SJCRH30 (cell line): ENCODE measurements at places on chromosomes 4 and X. TPM values are rescaled to one million over a fixed set of nuclear protein-coding genes. Genes with fewer than 3 reads are reported as not detected.

GRCh38 chr4:169105620-169106019 lies 95.6 kb upstream of the CBR4 start:
- no peak for DNase-seq

GRCh38 chr4:134089885-134090284 lies 111.7 kb downstream of the PABPC4L start:
- no peak for DNase-seq

The BMX gene
- 0.05 and 0.08 TPM in 2 replicates for total RNA-seq

- no peak for DNase-seq
Measured at GRCh38 chr4:32022071-32022470, 1301.9 kb downstream of the PCDH7 start.

The AMOT gene
- 42.7 and 43.2 TPM in 2 replicates for total RNA-seq

The CDKL5 gene
- total RNA-seq: 4.5 and 5.4 TPM in 2 replicates

The SYN1 gene
- 0.04 and 0.33 TPM in 2 replicates for total RNA-seq

The HSFX3 gene
- not detected in 2 replicates for total RNA-seq

DNA sequence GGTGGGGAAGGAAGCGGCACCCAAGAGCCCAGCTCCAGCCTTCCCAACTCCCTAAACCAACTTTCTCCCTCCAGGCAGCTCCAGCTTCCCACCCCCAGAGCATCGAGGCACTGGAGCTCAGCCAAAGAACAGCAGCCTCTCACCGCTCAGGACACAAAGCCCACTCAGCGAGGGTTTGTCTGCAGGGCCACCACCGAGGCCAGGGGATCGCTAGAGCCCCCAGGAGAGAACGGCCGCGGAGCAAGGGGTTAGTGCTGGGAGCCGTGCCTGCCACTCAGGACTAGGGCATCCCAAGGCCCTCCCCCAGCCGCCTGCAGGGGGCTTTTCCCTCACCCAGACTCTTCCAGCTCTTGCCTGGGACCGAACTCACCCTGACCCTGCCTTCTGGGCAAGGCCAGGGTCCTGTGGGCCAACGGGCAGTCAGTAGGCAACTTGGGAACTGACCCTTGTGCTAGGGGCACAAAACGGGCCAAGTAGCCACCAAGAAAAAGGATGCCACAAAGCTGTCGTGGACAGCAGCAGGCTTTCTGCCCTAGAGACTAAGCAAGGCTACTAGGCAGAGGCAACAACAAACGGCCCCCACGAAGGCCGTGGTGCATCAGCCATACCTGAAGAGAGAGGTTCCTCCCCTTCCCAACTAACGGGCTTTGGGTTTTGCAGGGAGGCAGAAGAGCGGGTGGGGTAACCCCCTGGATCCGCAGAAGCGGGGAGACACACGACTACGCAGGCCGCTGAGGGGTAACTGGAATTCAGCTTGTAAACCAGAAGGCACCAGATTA lies 2.3 kb downstream of the HCFC1 start:
- DNase-seq: no peak

- DNase-seq: peak; percentile 32
Measured at GRCh38 chrX:9940421-9940820, 26.7 kb upstream of the CLDN34 start.

DNA sequence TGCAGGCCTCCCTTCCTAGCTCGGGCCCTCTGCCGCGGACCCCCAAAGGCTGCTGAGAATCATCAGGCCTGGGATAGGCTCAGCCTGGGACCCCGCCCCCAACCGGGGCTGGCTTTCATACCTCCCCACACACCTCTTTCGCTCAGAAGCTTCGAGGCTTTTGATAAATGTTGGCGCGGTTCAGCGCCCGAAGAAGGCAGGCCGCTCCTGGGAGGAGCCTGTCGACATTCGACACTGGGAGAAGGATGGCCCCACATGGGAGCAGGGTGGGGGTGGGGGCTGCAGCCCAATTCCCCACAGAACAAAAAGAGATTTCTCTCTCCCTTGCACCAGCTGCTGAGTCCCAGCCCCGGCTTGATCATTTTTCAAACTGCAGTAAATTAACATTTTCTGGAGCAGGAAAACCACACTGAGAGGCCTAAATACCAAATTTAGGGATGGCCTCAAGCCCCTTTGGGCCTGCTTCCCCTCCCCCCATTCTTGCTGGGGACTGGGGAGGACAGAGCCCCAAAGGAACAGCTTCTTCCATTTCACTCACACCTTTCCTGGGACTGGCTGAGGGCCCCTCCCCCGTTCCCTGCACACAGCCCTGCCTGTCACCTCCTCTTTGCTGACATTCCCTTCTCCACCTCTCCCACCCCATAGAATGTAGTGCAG lies 112.9 kb upstream of the PJA1 start:
- DNase-seq: peak; percentile 66

GRCh38 chrX:37926700-37927099 lies 79.3 kb upstream of the DYNLT3 start:
- no peak for DNase-seq

- DNase-seq: peak; percentile 94
Measured at GRCh38 chr4:123587983-123588494, 191.4 kb downstream of the SPRY1 start.

DNA sequence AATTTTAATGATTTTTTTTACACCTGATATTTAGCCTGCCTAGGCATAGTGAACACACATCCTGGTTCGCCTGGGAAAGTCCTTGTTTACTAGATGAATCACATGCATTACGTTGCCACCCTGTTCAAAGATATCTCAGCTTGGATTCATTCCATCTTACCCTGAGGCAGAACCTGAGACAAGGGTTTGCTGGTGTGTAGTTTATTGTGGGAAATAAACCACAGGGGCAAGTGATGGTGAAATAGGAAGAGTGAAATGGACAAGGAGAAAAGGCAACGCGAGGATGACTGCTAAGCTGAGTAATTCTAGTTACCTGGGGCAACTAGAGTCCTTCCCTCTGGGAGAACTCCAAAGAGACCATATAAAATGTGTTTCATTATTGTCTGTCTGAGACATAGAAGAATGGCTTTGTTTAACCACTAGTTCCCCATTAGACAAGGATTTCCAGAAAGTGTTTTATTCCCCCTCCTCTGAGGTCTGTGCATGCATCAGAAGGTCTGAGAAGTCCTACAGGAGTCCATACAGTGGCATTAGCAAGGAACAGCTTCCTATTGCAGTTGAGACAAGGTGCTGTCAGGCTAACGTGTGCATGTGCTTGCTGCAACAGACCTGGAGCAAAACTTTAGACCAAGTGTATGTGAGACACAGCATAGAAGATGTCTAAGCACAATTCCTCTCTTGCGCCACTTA lies 797.3 kb upstream of the FRG1 start:
- DNase-seq: no peak

GRCh38 chrX:40154250-40154852 lies 56.6 kb upstream of the BCOR start:
- DNase-seq: peak; percentile 68

DNA sequence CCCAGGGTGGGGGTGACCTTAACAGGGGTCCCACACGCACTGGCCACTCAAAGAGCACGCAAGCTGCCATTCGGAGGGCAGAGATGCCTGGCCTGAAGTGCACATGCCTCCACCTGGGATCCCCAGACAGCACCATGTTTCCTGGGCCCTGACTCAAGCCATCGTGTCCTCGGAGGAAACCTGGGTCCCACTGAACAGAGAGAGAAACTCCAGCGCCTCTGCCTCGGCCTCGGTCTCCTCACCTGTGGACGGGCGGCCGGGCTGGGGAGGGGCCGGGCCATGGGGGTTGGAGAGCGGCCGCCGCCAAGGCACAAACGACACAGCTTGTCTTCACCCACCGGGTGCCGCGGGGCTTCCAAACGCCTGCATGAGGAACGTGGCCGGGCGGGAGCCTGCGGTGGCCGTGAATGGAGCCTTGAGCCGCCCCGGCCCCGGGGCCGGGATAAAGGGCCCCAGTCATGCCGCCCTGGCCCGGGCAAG lies 30.0 kb upstream of the FGFR3 start:
- no peak for DNase-seq

GRCh38 chr4:25033526-25033925 lies 2.8 kb upstream of the LGI2 start:
- no peak for DNase-seq

DNA sequence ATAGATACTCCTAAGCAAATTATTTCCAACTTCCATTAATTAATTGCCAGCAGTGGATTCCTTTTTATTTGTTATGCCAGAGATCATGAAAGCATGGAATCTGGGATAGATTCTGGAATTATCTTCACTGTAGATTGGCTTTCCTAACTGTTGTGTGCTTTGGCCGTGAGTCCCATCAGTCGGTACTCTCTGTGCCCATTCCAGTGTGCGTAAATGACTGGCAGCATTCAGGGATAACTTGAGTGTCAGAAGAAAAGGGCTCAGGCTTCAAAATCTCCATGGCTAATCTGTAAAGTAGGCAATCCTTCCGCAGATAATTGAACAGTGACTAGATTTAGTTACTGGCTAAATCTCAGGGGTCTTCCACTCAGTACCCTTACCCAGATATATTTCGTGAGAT lies 76.8 kb upstream of the TMEM164 start:
- DNase-seq: no peak

GRCh38 chr4:73103799-73104503 lies 34.4 kb upstream of the COX18 start:
- no peak for DNase-seq

DNA sequence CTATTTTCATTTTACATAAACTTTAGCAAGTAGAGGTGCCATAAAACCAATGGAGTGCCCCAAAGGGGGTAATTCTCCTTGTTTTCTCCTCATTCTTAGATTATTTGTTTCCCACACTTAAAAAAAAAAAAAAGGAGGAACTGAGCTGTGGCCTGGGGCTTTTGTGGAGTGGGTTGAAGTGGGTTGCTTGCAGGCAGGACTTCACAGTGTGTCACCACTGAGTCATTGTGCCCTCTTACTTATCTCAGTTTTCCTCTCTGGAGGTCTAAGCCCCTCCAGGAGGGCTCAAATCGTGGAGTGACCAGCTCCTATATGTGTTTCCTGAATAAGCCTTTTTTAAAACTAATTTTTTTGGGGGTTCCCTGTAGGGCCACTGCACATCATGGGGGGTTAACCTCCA lies 69.0 kb downstream of the SLC16A2 start:
- no peak for DNase-seq

- DNase-seq: no peak
Measured at GRCh38 chr4:3368334-3368733, 73.4 kb upstream of the HGFAC start.

- DNase-seq: no peak
Measured at GRCh38 chrX:134898440-134898839, 92.4 kb upstream of the SMIM10 start.

- no peak for DNase-seq
Measured at GRCh38 chr4:30968926-30969325, 248.8 kb downstream of the PCDH7 start.

The YIPF7 gene
- total RNA-seq: not detected in 2 replicates

DNA sequence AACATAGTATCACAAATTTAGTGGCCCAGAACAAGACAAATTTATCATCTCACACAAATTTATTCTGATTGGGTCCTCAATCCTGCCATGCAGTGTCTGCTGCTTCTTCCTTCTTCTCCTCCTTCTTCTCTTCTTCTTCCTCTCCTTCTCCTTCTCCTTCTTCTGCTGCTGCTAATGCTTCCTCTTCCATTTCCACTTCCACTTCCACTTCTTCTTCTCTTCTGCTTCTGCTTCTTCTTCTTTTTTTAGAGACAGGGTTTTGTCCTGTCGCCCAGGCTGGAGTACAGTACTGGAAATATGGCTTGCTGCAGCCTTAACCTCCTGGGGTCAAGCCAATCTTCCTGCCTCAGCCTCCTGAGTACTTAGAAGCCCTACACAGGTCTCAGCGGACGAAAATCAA lies 37.5 kb downstream of the FGFBP1 start:
- no peak for DNase-seq
